ENCODE measurements at places on chromosomes 7 and 10.

DNA sequence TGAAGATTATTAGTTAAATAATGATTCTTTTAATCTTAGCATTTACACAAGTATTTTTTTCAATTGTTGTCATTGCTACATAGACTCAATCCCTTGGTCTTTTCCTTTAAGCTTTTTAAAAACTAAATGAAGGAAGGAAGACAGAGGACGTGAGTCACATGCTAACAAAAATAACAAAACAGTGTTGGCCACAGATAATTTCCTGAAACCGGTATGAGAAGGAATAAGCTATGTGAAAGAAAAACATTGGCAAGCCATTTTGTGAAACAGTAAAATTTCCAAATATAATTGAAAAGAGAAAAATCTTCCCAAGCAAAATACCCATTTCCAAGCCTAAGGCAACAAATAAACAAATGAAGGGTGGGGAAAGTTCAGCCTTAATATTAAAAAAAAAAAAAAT lies 223.0 kb downstream of the AHR start:
- DNase-seq, result no peak

GRCh38 chr7:138979226-138979979 lies 1.8 kb downstream of the KIAA1549 start:
- DNase-seq, result no peak

DNA sequence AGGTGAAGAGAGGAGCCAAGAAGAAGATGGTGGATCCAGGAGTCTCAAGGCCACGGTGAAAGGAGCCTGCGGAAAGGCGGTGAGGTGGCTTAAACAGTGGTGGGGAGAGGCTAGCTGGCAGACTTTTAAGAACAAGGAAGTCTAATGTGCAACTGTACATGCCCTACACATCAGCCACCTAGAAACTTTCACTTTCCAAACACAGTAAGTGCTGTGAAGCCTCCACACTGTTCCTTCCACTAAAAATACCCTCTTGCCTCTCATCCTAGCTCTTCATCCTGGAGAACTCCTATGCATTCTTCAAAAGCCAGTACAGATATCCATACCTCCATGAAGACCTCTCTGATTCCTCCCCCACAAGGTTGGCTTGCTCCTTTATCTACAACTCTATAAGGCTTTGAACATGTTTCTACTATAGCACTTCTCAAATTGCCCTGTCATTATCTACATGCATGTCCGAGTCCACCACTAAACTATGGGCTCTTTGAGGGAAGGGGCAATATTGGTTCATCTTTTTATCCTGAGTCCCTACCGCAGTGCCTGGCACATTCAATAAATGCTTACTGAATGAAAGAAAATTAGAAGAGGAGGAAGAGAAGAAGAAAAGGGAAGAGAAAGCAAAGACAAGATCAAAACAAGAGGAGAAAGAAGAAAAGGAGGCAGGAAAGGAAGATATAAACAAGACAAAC lies 54.2 kb downstream of the DNAJC12 start:
- no peak for DNase-seq

DNA sequence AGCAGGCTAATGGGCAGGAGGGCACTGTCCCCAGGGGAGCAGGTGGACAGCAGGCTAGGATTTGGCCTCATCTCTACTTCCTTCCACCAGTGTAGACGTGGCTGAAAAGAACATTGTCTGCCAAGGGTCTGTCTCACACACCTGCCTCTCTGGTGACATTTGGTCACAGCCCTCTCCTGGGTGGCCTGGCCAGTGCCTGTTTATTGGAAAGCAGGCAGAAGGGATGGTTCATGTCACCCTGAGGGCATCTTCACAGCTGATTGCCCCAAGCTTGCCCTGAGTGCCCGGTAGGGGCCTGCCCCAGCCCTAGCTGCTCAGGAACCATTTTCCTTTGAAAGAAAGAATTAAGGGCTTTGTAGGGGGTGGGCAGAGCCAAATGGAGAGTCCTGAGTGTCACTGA lies 138.7 kb downstream of the C10orf105 start:
- no peak for DNase-seq
